HFFc6 (cell line): ENCODE measurements at places on chromosomes 16 and 17. TPM values are rescaled to one million over a fixed set of nuclear protein-coding genes. Genes with fewer than 3 reads are reported as not detected.

Gene DNASE1L2
- total RNA-seq: 0.81 to 1.3 TPM (median 1.0 TPM) in 3 replicates

Gene CMTM2
- not detected in 3 replicates for total RNA-seq

Gene SLC9A5
- 3.5 to 3.7 TPM (median 3.7 TPM) in 3 replicates for total RNA-seq

Gene ITGAX
- total RNA-seq: not detected in 3 replicates

Gene TPSD1
- not detected in 2 replicates for total RNA-seq

Gene ARL6IP1
- total RNA-seq: 84.6 to 143 TPM (median 141 TPM) in 3 replicates

Gene GPRC5C
- total RNA-seq: not detected in 2 replicates

Gene DNAAF1
- not detected in 3 replicates for total RNA-seq

Gene ZNF764
- total RNA-seq: 5.5 to 6.6 TPM (median 6.4 TPM) in 3 replicates

Gene SMIM36
- total RNA-seq: not detected in 3 replicates

Gene SMPD3
- total RNA-seq: 0.18 to 0.73 TPM (median 0.20 TPM) in 3 replicates

Gene TSPOAP1
- 0.22 to 1.8 TPM (median 0.82 TPM) in 3 replicates for total RNA-seq

Gene CSH2
- not detected in 3 replicates for total RNA-seq
